ENCODE measurements at places on chromosomes 6 and 20.

GRCh38 chr6:11833626-11834592, 55.3 kb upstream of the ADTRP start:
- DNase-seq = no peak

- DNase-seq = no peak
Observed at GRCh38 chr6:130848945-130849344, 21.7 kb downstream of the SMLR1 start.

GRCh38 chr6:31474871-31475286, 23.1 kb upstream of the MICB start:
- no peak for DNase-seq

- no peak for DNase-seq
Observed at GRCh38 chr6:112439432-112439831, 92.3 kb downstream of the RFPL4B start.

- peak; percentile 92 for DNase-seq
Observed at GRCh38 chr6:34526992-34527728, 29.0 kb downstream of the SPDEF start.

DNA sequence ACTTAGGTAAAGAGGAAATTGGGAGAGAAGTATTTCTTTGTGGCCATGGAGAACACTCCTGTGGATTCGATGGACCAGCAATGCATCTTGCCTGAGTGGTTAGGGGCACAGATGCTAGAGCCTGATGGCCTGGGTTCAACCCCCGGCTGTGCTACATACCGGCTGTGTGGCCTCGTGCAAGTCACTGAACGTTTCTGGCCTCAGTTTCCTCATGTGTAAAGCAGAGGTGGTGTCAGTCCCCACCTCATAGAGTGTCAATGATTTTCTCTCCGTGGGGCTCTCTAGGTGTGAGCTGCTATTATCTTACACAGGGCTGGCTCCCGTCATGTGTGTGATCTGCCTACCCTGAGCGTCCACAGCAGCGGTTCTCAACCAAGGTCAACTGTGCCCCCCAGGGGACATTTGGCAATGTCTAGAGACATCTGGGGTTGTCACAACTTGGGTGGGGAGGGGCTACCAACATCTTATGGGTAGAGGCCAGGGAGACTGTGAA, 50.0 kb upstream of the PTPN1 start:
- no peak for DNase-seq

GRCh38 chr20:50957276-50957675, 1.1 kb downstream of the DPM1 start:
- DNase-seq = peak; percentile 49

- peak; percentile 96 for DNase-seq
Observed at GRCh38 chr6:79421707-79422484, 115.3 kb downstream of the LCA5 start.

DNA sequence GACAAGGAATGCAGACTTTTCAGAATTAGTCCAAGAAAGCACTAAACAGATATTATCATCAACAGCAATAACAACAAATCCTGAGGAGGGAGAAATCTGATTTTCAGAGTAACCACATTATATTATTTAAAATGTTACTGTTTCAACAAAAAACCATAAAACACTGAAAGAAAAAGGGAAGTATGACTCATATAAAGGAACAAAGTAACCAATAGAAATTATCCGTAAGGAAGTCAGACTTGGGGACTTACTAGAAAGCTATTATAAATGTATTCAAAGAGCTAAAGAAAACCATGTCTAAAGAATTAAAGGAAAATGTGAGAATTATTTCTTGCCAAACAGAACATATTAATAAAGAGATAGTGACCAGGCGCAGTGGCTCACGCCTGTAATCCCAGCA, 98.1 kb downstream of the MYLK4 start:
- DNase-seq = no peak

GRCh38 chr20:18397030-18397429, 69.8 kb downstream of the DZANK1 start:
- DNase-seq = peak; percentile 20

DNA sequence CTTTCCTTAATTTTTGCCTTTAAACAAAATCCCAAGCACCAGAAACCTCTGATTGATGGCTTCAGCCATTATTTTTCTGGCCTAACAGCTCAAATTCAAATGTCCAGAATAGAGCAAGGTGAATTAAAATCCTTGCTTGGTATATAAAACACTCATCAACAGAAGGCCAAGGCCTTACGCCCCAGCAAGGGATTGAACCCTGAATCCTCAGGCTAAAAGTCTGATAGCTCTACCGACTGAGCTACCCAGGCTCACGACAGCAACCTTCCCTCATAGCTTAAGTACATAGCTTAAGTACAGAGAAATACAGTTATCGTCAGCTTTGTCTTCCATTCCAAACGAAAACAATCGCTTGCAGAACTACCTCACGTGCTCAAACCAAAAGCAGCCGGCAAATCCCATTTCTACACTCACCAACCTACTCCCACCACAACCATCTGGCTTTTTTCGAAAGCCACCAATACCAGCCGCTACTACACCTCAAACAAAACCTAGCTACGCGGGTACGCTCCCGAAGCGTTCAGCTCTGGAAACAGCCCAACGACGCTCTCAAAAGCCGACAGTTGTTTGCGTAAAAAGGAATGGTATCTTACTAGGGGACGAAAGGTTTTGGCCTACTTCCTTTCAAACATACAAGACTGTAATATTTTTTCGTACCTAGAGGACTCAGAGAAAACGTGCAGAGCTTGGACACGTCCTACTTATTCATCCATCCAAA, 167.5 kb downstream of the GPX5 start:
- DNase-seq = no peak

- DNase-seq = no peak
Observed at GRCh38 chr6:87705070-87705691, 3.1 kb upstream of the AKIRIN2 start.

DNA sequence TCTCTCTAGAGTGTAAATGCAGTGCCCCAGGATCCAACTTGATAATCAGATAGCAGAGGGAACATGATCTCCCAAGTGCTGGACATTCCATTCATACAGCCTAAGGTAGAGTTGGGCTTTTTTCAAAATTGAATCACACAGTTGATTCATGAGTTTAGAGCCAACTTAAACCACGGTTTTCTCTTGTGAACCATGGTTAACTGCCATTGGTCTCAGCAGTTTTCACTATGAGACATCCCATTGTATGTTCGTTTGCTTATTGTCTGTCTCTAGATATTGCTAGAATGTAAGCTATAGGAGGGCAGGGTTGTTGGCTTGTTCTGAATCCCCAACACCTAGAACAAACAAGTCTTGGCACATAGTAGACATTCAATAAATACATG, 37.2 kb upstream of the TAF8 start:
- DNase-seq = no peak

DNA sequence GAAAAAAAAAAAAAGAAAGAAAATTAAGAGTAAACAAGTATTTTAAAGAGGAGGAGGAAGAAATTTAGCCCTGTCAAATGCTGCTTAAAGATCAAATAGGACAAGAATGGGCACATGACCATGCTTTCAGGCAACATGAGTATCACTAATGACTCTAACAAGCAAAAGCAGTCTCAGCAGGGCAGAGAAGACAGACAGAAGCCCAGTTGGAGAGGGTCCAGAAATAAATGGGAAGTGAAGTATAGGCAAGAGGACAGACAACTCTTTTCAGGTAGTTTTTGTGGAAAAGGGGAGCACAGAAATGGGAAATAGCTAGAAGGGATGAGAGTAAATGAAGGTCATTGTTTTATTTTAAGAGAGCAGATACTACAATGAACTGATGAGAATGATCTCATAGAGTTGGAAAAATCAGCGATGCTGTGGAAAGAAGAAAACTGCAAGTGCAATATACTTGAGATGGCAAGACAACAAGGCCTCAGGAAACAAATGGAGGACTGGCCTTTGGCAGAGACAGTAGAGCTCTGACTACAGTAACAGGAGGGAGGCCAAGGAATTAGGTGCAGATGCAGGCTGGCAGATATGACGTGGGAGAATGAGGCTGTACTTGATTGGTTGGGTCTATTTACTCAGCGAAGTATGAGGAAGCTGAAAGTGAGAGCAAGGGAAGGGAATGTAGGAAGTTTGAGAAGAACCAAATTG, 40.3 kb downstream of the KIF6 start:
- peak; percentile 22 for DNase-seq

DNA sequence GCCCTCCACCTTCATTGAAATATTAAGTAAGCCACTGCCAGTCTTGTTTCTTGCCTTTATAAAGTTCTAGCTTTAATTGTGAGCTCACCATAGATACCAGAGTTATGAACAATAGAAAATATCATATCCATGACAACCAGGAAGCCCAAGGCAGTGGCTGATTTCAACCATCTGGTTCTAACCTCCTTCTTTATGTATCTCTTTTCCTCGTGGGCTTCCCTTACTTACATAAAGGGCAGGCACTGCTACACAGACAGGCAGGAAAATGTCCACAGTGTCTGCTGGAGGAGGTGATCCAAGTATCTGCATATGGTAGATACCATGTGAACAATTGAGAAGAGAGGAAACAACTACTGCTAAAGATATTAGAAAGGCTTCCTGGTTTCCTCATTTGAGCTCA, 65.2 kb upstream of the PRND start:
- DNase-seq = peak; percentile 29

GRCh38 chr6:16322666-16323312, 84.4 kb downstream of the GMPR start:
- peak; percentile 62 for DNase-seq

DNA sequence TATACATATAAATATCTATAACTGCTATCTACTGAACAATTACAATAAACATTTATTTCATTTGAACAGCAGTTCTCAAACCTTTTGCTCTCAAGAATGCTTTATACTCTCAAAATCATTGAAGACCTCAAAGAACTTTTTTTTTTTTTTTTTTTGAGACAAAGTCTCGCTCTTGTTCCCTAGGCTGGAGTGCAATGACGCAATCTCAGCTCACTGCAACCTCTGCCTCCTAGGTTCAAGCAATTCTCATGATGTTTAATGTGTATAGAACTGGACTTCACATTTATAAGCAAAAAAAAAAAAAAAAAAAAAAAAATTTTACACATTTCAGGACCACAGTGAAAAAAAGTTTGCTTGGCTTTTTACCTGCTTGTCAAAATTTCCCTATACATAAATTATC, 11.7 kb downstream of the UBE2V1 start:
- DNase-seq = peak; percentile 39

- no peak for DNase-seq
Observed at GRCh38 chr20:56422824-56423189, 10.7 kb downstream of the CASS4 start.

DNA sequence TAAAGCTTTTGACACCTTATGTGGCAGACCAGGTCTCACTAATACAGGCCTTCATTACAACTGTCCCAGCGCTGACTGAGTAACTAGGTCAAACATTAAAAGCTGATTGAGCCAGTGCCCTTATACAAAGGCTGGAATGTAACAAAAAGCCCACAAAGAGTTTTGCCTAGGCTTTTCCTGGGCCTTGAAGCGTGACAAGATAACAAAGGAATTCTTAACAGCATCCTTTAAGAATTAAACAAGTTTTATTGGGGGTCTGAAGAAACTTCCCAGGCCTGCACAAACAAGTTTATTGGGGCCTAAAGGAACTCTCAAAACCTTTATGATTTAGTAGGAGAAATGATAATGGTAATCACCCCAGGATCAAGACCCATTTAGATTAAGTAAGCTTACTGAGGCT, 267.6 kb upstream of the FAM83B start:
- no peak for DNase-seq

- DNase-seq = no peak
Observed at GRCh38 chr6:88662163-88662580, 301.2 kb downstream of the RNGTT start.

DNA sequence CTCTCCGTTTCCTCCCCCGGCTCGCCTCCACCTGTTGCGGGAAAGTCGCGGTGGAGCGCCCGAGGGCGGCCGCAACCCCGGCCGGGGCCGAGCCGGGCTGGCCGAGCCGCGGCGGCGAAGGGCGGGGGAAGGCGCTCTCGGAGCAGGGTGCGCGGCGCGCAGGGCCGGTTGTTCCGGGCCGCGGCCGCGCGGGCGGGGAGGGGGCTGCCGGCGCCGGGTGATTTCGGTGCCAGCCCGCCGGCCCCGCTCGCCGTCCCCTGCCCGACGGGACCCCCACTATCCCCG, 235 bp downstream of the MAP7 start:
- no peak for DNase-seq

- DNase-seq = no peak
Observed at GRCh38 chr6:107819964-107820337, 4.2 kb downstream of the SCML4 start.

GRCh38 chr6:19662911-19663310, 174.3 kb upstream of the ID4 start:
- no peak for DNase-seq

- DNase-seq = no peak
Observed at GRCh38 chr20:49424536-49424935, 57.9 kb downstream of the KCNB1 start.

- DNase-seq = peak; percentile 91
Observed at GRCh38 chr20:44204156-44204831, 6.3 kb downstream of the OSER1 start.

Data from cardiac fibroblast (primary cell).